ENCODE measurements at places on chromosomes 2 and 18.

- no peak for DNase-seq
These were observed 506.6 kb downstream of the ERBB4 start for GRCh38 chr2:212032032-212032431.

DNA sequence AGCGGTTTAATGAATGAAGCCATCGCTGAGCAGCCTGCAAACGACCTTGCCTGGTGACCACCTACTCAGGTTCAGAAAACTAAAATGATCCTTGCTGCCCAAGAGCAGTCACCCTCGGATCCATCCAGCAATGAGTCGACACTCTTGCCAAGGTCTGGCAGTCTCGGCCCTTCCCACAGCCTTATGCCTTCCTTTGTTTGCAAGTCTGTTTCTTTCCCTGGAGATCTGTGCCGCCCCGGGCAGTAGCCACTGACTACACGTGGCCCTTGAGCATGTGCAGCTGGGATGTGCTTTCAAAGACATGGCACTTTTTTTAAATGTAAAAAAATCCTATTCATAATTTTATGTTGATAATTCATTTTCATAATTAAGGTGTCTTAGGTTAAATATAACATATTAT lies 37.2 kb upstream of the SLC35G4 start:
- no peak for DNase-seq

GRCh38 chr18:79795446-79795845 lies 2.3 kb upstream of the KCNG2 start:
- no peak for DNase-seq

GRCh38 chr2:210269148-210269547 lies 43.9 kb upstream of the ACADL start:
- DNase-seq, result no peak

- no peak for DNase-seq
These were observed 3.3 kb downstream of the BOK start for GRCh38 chr2:241561832-241562231.

GRCh38 chr2:171985076-171985475 lies 14.7 kb upstream of the METAP1D start:
- no peak for DNase-seq

DNA sequence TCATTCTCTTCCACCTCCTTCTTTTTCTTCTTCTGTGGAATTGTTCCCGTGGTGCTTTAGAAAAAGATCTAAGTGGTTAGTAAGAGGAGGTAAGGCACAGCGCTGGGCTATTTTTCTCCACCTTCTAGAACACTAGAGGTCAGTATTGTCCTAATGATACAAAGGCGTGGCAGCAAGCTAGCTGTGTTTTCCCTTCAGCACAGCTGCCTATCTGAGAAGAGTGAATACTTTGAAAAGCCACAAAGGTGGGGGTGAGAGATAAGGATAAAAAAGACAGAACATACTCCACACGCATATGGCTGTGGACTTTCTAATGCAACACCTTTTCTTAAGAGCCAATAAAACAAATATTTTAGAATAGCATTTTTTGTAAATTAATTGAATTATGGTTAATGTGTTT lies 2.1 kb downstream of the CNTNAP5 start:
- no peak for DNase-seq

- DNase-seq, result no peak
These were observed 26.4 kb upstream of the SERPINB12 start for GRCh38 chr18:63515801-63516200.

GRCh38 chr2:232323328-232323650 lies 55.3 kb upstream of the ALPP start:
- DNase-seq, result no peak

DNA sequence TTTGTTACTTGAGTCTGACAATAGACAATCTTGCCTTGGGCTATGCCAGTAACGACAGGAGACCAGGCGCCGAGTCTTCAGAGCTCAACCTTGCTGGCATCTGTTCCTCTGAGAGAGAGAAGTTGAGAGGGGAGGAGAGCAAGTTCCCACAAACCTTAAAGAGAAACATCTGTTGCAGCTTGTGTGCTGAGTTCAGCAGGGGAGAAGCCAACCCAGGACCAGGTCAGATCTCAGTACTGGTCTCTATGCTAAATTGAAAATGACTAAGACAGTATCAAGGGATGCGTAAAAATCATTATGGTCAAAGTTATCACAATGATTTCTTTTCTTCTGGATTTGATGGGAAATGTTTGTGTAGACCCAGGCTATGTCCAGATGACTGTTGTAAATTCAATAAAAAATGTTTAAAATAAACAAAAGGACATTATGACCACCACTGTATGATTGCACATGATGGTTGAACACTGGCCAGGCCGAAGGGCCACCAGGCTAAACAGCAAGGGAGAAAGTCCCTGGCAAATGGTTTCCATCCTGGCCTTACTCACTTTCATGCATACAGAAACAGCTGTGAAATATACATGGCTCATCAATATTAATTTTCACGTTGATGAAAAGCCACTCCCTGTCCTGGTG lies 100.3 kb upstream of the PMAIP1 start:
- DNase-seq, result no peak

- no peak for DNase-seq
These were observed 40.4 kb downstream of the CLIP4 start for GRCh38 chr2:29155578-29155977.

- DNase-seq, result no peak
These were observed 134.0 kb downstream of the RAB3GAP1 start for GRCh38 chr2:135186054-135186453.

- DNase-seq, result no peak
These were observed 52.7 kb downstream of the HAUS1 start for GRCh38 chr18:46156843-46157242.

DNA sequence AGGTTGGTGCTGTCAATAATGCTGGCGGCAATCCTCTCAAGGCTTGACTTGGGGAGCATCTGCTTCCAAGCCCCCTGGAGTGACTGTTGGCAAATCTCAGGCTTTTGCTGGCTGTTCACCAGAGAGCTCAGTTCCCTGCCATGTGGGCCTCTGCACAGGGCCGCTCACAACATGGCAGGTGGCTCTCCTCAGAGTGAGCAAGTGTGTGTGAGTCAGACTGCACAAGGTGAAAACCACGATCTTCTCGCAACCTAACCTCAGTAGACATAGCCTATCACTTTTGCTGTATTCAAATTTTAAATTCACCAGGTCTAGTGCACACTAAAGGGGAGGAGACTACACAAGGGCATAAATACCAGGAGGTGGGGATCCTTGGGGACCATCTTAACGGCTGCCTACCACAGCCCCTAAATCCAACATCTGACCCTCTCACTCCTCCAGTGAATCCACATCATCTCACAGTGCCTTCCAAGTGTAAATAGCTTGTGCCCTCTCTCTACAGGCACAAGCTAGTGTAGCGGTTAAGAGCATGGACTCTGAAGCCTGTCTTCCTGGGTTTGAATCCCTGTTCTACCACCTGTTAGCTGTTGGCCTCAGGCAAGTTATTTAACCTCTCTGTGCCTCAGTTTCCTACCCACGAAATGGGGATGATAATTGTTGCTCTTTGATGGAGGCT lies 187.7 kb upstream of the CXCR4 start:
- DNase-seq, result peak; percentile 45

DNA sequence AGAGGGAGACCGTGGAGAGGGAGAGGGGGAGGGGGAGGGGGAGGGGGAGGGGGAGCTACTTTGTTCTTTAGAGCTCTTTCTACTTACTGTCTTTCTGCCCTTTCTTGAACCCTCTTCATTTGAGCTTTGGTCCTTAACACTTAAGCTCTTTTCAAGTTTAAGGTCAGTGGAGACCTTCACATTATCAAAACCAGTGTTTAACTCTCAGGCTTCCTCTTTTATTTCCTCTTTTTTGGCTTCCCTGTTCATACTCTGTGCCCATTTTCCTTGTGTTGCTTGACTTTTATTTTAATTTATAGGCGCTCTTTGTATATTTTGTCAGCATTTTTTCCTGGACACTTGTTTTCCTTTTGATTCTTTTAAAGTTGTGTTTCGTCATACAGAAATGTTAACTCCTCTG lies 37.1 kb downstream of the ACSL3 start:
- no peak for DNase-seq

DNA sequence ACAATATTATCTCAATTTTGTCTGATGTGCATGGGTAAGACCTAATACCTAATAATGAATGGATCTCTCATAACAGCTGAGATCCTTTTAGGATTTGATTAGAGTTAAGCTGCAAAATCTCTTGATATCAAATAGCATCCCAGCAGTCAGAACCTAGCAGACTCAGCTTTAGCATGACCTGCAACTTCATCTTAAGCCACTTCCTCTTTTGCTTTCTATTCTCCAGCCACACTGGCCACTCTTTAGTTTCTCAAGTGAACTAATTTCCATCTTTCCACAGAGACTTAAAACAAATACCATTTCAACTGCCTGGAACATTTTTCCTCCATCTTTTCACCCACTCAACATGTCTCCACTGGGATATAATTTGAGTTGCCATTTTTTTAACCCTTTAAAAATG lies 1251.6 kb upstream of the ZEB2 start:
- DNase-seq, result no peak

- DNase-seq, result no peak
These were observed 57.1 kb downstream of the OXER1 start for GRCh38 chr2:42706836-42707235.

GRCh38 chr2:139353874-139354273 lies 573.7 kb upstream of the NXPH2 start:
- DNase-seq, result no peak

DNA sequence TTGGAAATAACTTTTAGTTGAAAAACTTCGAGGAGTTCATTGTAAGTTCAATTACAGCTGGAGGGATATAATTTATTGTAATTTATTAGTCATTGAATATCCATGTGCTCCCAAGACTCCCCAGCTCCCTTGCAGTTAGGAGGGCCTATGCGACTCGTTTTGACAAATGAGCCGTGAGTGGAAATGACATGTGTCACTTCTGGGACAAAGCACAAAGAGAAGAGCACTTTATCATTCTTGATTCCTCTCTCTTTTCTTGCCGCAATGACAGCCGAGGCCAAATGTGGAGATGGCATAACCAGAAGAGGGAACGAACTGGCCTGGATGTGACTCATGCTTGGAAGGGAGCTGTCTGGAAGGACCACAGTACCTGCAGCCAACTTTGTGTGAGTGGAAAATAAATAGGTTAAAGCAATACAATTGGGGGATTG lies 44.2 kb upstream of the ITSN2 start:
- no peak for DNase-seq

GRCh38 chr2:200618590-200619021 lies 32.8 kb downstream of the AOX1 start:
- DNase-seq, result no peak

- no peak for DNase-seq
These were observed 92.3 kb downstream of the MYT1L start for GRCh38 chr2:2238726-2239269.

DNA sequence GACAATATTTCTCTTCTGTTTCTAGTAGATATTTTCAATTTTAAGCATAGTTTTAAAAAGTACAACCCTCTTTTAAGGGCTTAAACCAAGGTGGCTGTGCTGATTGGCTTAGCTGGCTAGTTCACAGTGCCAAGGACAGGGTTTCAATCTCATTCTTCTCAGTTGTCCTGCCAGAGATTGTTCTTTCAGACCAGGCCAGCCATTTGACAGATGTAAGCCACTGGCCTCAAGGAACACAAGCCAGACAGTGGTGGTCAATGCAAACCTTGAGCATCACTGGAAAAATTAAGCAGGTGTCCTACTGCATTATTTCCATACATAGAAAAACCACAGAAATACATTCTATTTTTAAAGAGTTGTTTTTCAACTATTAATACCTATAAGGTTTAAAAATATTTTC lies 5.9 kb downstream of the RNF103 start:
- no peak for DNase-seq

GRCh38 chr2:120778244-120778643 lies 42.6 kb downstream of the GLI2 start:
- DNase-seq, result no peak

GRCh38 chr2:231541645-231542044 lies 11.4 kb upstream of the NMUR1 start:
- no peak for DNase-seq
